ENCODE measurements at places on chromosomes 2 and 18. TPM values are rescaled to one million over a fixed set of nuclear protein-coding genes. Genes with fewer than 3 reads are reported as not detected.

DNA sequence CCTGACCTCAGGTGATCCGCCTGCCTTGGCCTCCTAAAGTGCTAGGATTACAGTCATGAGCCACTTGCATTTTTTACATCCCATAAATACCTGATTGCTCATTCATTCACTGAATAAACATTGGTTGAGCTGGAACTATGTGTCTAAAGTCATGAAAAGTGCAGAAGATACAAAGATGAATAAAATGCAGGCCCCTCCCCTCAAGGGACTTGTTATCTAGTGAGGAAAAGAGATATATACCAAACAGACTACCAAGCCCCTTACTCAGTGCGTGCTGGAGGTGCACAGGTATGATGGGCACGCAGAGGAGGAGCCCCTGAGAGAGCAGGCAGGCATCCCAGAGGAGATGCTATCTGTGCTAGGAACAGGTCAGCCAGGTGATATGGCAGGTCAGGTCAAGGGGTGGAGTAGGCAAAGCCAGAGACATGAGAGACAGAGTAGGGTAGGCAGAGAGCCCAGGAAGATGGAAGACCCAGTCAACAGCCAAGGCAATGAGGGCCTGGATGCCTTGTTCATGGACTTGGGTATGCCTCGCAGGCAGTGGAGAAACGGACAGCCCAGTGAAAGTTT is 7.7 kb downstream of the FHL2 start:
- DNase-seq, result no peak

DNA sequence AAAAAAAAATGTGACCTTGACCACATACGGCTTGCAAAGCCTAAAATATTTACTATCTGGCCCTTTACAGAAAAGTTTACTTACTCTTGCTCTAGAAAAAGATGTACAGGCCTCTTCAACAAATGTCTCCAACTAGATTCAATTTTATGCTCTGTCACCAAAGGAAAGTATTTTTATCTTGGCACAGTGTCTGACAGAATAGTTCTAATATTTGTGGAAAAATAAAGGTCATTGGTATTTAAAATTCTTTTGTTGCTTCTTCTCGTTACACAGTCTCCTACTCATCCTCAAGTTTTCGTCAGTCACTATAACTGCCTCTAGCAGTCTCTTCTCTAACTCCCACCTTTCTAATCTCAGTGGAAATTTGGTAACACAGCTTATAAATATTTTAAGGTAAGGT is 1.4 kb downstream of the RBKS start:
- DNase-seq, result no peak

DNA sequence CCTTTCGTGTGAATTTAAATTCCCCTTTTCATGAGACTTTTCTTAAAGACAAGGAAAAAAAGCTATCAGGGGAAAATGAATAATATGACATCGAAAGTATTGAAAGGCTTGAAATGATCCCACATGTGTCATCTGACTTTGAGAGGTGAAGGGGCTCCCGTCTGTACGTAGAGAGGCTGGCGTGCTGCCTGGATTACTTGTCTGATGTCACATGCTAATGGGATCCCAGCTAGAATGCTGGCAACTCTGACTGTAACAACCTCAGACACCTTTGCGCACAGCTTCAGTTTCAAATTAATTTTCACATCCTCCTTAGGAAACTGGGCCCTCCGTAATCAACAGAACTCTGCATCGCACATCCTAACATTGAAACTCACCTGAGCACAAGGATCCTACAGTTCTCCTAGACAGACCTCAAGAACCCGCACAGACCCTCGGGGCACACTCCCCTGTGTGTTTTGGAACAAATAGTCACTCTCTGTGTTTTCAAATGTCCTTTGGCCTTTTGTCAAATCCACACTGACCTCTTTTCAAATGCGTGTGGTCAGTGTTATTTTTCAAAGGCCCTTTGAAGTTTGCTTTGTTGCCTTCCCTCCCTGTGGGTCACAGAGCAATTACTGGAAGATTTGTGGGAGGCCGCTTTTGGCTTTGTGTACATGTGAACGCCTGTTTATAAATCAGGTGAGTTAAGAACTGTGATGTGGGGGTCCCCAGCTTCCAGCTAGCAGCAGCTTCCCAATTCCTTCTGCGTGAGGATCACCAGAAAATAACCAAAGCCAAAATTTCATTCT is 65.9 kb downstream of the IL1R2 start:
- DNase-seq, result peak; percentile 78

DNA sequence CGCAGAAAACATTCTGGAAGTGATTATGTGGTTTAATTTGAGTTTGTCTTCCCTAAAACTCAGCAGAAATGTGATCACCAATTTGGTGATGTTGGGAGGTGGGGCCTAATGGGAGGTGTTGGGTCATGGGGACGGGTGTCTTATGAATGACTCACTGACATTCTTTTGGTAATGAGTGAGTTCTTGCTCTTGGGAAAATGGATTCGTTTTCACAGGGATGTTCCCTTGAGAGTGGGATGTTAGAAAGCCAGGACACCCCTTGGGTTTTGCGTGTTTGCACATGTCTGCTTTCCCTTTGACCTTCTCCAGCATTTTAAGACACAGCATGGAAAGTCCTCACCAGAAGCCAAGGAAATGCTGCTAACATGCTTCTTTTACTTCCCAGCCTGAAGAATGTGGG is 321.5 kb upstream of the NT5C1B start:
- no peak for DNase-seq

DNA sequence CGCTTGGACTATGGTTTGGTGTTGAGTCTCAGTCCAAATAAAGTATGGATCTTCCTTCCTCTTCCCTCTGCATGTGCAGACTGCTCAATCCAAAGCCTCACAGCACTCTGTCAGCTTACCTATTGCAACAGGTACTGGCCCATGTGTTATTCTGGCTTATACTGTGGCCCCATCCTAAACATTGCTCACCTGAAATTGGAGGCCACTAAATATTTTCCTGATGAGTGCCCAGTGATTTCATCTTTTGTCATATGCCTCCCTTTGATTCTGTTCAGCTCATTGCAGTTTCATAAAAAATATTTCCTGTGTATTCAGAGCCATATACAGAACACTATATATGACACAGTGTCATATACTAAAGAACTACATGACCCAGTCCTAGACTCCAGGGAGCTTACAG is 86.3 kb upstream of the FAM136A start:
- DNase-seq, result no peak

DNA sequence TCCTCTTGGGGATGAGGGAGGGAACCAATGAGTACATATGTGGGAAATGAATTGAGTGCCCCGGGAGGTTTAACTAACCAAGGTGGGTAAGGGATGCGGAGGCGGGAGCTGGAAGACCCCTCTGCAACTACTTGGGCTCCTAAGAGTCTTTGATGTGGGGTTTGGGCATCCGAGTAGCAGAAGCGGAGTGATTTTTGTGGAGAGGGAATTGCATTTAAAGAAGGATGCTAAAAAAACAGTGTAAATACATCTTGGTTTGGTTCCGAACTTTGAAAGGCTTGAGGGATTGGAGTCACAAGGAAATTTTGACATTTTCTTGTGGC is 215.7 kb downstream of the MCFD2 start:
- peak; percentile 40 for DNase-seq

The EIF2AK3 gene
- 8.9 TPM for total RNA-seq

The MGAT4A gene
- 27.2 TPM for total RNA-seq

All from right cardiac atrium (tissue), 5 donors.